ENCODE measurements at places on chromosomes 4 and X. TPM values are rescaled to one million over a fixed set of nuclear protein-coding genes. Genes with fewer than 3 reads are reported as not detected.

DNA sequence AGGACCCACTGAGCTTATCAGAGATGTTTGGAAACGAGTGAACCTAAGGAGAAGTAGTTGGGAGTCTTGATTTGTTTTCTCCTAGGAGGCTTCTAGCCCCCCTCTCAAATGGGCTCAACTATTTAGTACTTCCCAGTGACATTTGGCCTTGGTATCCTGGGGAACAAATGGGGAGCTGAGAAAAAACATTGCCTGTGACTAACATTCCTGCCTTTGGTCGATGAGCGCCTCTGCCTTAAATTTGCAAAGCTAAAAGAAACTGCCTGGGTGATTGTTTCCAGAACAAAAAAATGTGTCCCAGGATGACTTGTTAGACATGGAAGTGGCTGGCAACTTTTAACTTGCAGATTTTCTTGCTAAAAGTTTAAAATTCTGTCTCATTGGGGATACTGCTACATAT is 58.8 kb upstream of the IGFBP7 start:
- no peak for DNase-seq

DNA sequence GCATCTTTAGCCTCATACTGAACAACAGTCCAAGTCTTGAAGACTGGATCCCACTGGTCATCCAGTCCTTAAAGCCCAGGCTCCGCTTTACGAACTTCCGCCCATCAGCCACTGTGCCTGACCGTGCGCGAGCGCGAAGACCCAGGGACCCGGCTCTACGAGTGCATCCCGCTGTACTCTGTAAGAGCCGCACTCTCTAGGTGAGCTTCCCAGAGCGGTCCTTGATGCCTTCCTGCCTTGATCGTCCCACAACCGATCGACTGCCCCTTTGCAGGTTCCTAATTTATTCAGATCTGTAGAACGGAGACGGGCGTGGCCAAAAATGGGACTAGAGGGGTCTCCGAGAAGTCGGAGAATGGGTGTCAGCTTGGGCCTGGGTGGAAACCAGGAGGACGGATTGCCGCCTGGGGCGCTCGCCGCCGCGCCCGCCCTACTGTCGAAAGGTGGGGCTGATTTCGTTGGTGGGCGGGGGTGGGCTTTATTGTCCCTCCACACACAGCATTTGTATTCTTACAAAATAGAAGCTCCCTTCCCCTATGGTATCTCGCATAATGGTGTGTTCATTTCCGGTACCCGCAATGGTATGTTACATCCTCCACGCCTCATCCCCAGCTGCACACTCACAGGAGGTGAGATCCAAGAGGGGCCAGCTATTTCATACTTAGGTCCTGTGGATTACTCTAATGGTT is 42.3 kb upstream of the FAM156A start:
- no peak for DNase-seq

DNA sequence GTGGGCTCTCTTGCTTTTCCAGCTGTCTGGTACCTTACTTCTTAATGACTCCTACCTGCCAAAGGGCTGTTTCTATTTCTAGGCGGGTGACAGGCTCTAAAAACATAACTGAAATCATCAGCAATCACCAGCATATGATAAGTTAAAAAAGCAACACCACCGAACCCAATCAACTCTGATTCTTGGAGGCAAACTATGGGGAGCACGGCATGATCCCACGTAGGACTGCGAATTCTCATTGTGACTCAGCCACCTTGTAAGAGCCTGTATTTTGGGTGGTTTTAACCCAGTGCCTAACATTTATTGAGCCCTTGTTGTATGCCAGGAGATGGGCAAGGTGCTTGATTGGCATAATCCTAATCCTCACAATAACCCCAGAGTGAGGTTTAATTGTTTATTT is 156.8 kb downstream of the PACRGL start:
- no peak for DNase-seq

GRCh38 chrX:124862301-124862700 is 457.4 kb upstream of the TEX13C start:
- no peak for DNase-seq

GRCh38 chrX:39827951-39828350 is 269.8 kb downstream of the BCOR start:
- no peak for DNase-seq

DNA sequence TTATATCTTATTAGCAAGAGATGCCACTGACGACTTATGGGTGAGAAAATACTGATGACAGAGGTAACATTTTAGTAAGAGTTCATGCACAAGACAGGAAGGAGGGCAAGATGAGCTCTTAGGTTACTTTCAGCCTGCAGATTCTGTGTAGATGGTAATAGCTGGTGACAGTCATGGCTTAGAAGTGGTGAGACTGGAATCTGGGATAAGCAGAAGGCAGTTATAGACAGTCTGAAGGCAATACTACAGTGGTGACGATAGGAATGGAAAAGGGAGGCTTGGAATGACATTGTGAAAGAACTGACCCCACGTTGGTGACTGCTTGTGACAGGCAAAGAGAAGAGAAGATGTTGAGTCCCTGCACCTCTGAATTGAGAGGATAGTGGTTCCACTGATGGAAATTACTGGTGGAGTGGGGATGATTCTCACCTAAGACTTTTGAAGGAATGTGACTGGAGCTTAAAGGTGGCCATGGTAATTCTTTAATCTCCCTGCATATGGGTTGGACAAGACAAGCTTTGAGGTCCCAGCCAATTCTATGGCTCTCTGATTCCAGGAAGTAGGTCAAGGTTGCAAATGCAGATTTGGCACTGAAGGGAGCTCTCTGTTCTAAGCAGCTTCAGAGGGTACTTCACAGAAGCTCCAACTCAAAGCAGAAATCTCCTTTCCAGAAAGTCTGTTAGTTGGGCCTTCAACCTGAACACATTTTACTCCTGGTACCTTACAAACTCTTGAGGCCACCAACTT is 99.7 kb downstream of the RASL11B start:
- DNase-seq: no peak

GRCh38 chrX:7077241-7078230 is 70.0 kb upstream of the STS start:
- DNase-seq: no peak

- peak; percentile 5 for DNase-seq
Observed at GRCh38 chrX:70262952-70263567, 3.1 kb upstream of the P2RY4 start.

DNA sequence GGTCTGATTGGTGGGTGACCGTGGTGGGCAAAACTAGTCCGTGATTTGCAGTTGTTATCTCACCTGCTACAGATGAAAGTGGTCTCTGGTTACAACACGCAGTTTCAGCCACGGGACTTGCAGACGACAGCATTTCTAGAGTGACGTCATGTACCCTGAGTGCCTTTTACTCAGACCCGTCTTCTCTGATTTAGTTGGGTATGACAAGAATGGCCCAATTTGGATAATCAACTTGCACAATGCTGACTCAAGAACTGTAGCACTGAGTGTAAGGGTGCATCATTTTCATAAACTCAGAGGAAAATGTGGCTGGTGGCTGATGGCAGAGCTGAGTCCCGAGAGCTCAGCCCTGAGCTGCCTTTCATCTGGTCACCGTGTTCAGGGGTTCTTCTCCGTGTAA is 281.4 kb upstream of the FRG1 start:
- DNase-seq: no peak

DNA sequence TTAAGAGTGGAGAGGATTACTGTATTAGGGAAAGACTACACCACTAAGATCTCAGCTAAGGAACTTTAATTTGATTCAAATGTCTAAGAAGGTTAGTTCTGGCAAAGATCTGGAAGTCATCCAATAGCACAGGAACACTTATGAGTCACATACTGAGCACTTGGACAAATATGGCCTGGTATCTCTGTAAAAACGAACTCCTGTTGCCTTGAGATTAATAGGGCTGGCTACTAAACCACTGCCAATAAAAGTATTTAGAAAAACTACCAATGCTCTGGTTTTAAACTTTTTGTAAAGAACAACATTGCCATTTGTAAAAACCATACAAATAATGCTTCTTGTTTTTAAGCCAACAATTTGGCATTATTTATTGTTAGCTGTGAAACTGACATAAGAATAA is 70.5 kb downstream of the SEC24D start:
- DNase-seq: peak; percentile 97

- no peak for DNase-seq
Observed at GRCh38 chr4:117641519-117641918, 392.8 kb upstream of the NDST3 start.

- no peak for DNase-seq
Observed at GRCh38 chr4:112130906-112131305, 14.3 kb upstream of the FAM241A start.

- no peak for DNase-seq
Observed at GRCh38 chr4:172927096-172927814, 241.4 kb upstream of the GALNT7 start.

DNA sequence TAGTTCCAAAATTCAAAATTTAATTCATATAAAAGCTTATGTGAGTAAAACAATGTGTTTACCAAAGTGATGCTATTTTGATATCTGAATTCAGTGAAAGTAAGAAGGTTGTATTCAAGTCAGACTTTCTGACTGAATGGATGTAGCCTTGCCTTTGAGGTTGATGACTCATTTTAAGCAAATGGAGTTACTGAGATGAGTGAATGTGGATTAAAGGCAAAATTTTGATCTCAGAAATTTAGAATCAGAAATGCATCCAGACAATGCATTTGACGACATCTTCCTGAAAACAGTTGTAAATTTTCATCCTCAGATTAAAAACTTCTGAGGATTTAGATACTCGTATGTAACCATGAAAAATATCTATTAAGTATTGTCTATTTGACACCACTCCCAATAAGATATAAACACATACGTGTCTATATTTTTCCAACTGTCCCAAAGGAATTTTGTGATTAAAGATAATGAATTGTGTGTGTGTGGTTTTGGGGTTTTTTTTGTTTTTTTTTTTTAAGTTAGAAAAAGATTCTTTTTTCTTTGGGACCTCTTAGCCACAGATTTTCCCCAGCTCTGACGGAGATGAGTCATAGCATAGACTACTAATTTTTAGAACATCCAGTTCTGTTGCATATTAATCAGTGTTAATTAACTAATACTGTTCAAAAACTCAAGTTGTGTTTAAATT is 34.4 kb downstream of the NFKB1 start:
- peak; percentile 71 for DNase-seq

DNA sequence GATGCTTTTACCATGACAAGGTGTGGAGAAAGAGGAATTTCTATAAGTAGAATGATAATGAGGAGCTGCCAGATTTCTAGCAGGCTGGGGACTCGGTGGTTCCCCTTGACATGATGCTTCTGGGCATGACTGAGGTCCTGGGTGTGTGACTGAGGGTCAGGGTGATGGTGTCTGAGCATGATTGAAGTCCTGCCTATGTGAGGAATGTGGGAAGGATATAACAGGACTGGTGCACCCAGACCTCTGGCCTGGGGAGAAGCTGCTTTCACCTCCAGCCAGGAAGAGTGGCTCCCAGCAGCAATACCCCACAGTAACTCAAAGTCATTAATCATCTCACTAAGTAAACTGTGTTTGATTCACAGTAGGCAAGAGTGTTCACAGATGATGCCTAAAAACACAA is 17.4 kb downstream of the SORBS2 start:
- DNase-seq: no peak

- DNase-seq: peak; percentile 0
Observed at GRCh38 chrX:6021316-6022091, 207.2 kb downstream of the NLGN4X start.

GRCh38 chr4:122787940-122788339 is 38.7 kb upstream of the FGF2 start:
- no peak for DNase-seq

GRCh38 chr4:169649545-169650226 is 29.3 kb downstream of the CLCN3 start:
- DNase-seq: no peak

GRCh38 chrX:70030301-70030767 is 19.4 kb downstream of the AWAT2 start:
- DNase-seq: peak; percentile 48

GRCh38 chr4:7863911-7864681 is 75.6 kb downstream of the AFAP1 start:
- DNase-seq: no peak

GRCh38 chrX:71579136-71579989 is 1.1 kb downstream of the GCNA start:
- no peak for DNase-seq

DNA sequence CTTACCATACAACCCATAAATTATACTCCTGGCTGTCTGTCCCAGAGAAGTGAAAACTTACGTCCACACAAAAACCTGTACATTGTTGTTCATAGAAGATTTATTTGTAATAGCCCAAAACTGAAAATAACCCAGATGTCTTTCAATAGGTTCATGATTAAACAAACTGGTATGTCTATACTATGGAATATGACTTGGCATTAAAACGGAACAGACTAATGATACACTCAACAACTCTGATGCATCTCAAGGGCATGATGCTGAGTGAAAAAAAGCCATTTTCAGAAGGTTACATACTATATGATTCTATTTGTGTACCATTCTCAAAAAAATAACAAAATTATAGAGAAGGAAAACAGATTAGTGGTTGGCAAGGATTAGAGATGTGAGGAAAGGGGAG is 11.6 kb upstream of the MND1 start:
- DNase-seq: peak; percentile 18

- DNase-seq: no peak
Observed at GRCh38 chr4:117874216-117874615, 160.1 kb upstream of the NDST3 start.

- DNase-seq: peak; percentile 69
Observed at GRCh38 chr4:111268769-111269414, 646.0 kb upstream of the PITX2 start.

- DNase-seq: no peak
Observed at GRCh38 chr4:112112590-112113170, 32.6 kb upstream of the FAM241A start.

GRCh38 chrX:8305350-8305749 is 134.3 kb upstream of the VCX2 start:
- DNase-seq: no peak

DNA sequence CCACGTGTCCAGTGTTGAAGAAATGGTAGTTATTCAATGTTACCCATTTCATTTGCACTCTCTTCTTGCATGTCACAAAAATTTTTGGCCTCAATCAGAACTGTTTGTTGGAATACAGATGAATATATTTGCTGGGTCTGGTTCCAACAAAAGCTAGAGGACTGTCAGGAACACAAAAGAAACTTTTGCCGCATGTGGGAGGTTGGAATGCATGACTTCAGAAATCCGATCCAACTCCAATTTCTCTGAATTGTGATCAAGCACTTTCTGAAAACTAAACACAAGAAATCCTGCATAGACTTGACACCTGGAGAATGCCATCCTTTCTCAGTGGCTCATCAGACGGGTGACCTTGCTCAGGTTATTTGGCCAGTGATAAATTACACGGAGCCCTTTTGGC is 15.4 kb downstream of the SETD7 start:
- no peak for DNase-seq

The BBS7 gene
- total RNA-seq: 25.3 TPM

The VCX gene
- not detected for total RNA-seq

The CLDN22 gene
- not detected for total RNA-seq

The CENPE gene
- 25.1 TPM for total RNA-seq

The MTMR8 gene
- total RNA-seq: not detected

The PF4V1 gene
- total RNA-seq: not detected

The OFD1 gene
- 9.1 TPM for total RNA-seq

The GPR143 gene
- not detected for total RNA-seq

The TBC1D9 gene
- total RNA-seq: 16.3 TPM

The SPANXB1 gene
- total RNA-seq: not detected

The CXCL1 gene
- total RNA-seq: 1.1 TPM

The UCHL1 gene
- total RNA-seq: 438 TPM

The CLNK gene
- not detected for total RNA-seq

The HMGN5 gene
- 1.8 TPM for total RNA-seq

The FAM47E gene
- not detected for total RNA-seq

The MAGEB10 gene
- not detected for total RNA-seq

The GYPE gene
- total RNA-seq: 2.5 TPM

The CFI gene
- not detected for total RNA-seq

The SOD3 gene
- 18.0 TPM for total RNA-seq

The SEPTIN6 gene
- 17.5 TPM for total RNA-seq

The WNK3 gene
- not detected for total RNA-seq

The F8A2 gene
- not detected for total RNA-seq

All from HFFc6 (cell line).